ENCODE measurements at places on chromosomes 5 and 9.

- DNase-seq: no peak
Measured at GRCh38 chr9:122116040-122116439, 22.9 kb upstream of the TTLL11 start.

DNA sequence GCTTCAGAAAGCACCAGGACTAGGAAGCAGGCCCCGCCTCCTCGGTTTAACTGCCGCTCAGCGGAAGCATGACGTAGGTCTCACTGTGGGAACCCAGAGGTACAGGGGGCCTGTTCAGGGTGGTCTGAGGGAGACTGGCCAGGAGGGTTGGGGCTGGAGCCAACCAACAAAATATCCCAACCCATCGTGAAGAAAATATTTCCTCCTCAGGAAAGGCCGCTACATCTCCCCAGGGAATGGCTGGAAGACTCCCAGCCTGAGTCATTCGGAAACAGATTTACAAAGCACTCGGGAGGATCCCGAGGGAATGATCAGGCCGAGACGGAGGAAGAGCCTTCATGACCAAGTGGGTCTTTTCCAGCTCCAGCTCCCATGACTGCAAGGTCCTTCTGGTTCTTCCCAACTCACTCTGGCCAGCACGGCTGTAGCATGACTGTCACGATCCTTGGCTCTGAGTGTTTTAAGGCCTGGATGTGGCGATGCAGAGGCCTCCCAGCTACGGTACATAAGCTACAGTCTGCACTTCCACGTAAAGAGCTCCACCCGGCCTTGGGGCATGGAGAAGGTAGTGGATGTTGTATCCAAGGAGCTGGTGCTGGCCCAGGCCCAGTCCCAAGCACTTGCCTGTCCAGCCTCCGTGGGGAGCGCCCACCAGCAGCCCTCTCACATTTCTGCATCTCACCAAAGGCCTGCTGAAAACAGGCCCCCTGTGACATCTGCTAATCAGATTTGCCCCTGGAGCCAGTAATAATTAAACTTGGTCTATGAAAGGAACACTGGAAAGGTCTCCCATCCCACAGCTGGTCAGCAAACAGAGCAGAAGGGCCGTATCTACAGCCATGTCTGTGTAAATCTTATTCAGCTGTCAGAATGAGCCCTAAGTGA is 100.6 kb downstream of the LHFPL2 start:
- no peak for DNase-seq

- DNase-seq: peak; percentile 55
Measured at GRCh38 chr5:141084487-141084989, 9.9 kb upstream of the PCDHB2 start.

- no peak for DNase-seq
Measured at GRCh38 chr5:17064241-17064640, 128.2 kb upstream of the MYO10 start.

- no peak for DNase-seq
Measured at GRCh38 chr9:13817754-13818278, 496.1 kb downstream of the NFIB start.

GRCh38 chr9:34454571-34455065 is 3.8 kb downstream of the FAM219A start:
- no peak for DNase-seq

- DNase-seq: no peak
Measured at GRCh38 chr5:59186623-59187022, 603.7 kb downstream of the RAB3C start.

- DNase-seq: no peak
Measured at GRCh38 chr5:112625689-112626438, 111.8 kb upstream of the APC start.

GRCh38 chr5:91645347-91645746 is 262.2 kb upstream of the ARRDC3 start:
- DNase-seq: no peak

- DNase-seq: no peak
Measured at GRCh38 chr5:161369022-161369421, 177.5 kb downstream of the GABRB2 start.

- no peak for DNase-seq
Measured at GRCh38 chr9:97385626-97386264, 26.2 kb upstream of the TDRD7 start.

- no peak for DNase-seq
Measured at GRCh38 chr5:73388306-73388684, 60.3 kb downstream of the FOXD1 start.

GRCh38 chr5:173679909-173680630 is 63.6 kb upstream of the BOD1 start:
- DNase-seq: no peak

- no peak for DNase-seq
Measured at GRCh38 chr5:89991592-89991991, 418.0 kb downstream of the CETN3 start.

GRCh38 chr5:105735704-105736103 is 1935.0 kb downstream of the EFNA5 start:
- DNase-seq: no peak

- DNase-seq: no peak
Measured at GRCh38 chr5:157606046-157606445, 30.5 kb upstream of the ADAM19 start.

Measured in posterior cingulate gyrus (tissue), 11 donors.